ENCODE measurements at places on chromosomes 6 and 20.

DNA sequence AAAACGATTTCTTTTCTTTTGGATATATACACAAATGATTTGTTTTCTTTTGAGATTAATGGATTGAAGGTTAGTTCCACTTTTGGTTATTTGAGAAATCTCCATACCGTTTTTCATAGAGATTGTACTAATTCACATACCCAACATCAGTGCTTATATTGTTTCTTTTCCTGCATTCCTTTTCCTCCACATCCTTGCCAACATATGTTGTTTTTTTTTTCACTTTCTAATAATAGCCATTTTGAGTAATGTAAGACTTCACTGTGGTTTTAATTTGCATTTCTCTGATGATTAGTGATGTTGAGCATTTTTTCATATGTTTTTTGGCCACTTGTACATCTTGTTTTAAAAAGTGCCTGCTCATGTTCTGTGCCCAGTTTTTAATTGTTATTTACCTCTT, 846.4 kb upstream of the EYS start:
- H3K36me3 ChIP-seq = no peaks in the 10 kb centered on the region
- H3K27me3 ChIP-seq = no peaks in the 10 kb centered on the region
- H3K4me3 ChIP-seq = no peak overlapping the region
- no peaks in the 10 kb centered on the region for H3K4me1 ChIP-seq
- no peak overlapping the region for H3K27ac ChIP-seq

DNA sequence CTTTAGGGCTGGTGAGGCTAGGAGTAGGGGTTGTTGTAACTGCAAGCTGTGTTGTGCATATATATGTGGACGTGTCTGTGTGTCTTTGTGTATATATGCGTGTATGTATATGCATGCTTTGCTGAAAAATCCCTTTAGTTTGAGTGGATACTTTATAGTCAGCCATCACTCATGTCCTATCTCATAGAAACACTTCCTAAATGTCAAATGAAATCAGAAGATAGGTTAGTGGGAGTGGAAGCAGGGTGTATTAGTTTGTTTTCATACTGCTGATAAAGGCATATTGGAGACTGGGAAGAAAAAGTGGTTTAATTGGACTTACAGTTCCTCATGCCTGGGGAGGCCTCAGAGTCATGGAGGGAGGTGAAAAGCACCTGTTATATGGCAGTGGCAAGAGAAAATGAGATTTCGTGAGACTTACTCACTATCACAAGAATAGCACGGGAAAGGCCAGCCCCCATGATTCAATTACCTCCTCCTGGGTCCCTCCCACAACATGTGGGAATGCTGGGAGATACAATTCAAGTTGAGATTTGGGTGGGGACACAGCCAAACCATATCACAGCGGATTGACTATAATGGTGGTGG, 131.1 kb downstream of the JARID2 start:
- H3K4me3 ChIP-seq = no peak overlapping the region
- DNase-seq = no peak
- peaks cover 10% of the 10 kb centered on the region for H3K36me3 ChIP-seq
- peaks cover 38% of the 10 kb centered on the region for H3K4me1 ChIP-seq
- no peaks in the 10 kb centered on the region for H3K27me3 ChIP-seq
- H3K27ac ChIP-seq = peak overlapping the region; percentile 40

DNA sequence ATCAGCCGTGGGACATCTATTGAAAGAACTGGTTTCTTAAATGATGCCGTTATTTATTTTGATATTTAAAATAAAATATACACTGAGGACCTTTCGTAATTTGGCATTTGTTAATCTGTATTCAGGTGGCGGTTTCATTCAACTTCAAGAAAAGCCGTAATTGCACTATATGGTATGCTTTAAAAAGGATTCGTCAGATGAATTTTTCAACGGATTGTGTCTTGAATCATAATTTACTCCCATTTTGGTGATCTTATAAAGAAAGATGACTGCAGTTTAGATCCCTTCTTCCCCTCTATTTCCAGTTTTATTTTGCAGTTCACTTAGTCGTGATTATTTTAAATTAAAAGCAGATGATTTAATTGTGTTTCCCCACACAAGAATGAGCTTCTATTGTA, 761 bp downstream of the KLHL32 start:
- H3K4me1 ChIP-seq = no peaks in the 10 kb centered on the region
- no peaks in the 10 kb centered on the region for H3K36me3 ChIP-seq
- H3K27me3 ChIP-seq = peaks cover 68% of the 10 kb centered on the region
- peak overlapping the region; percentile 74 for H3K27ac ChIP-seq

- peak; percentile 16 for DNase-seq
- peaks cover 5% of the 10 kb centered on the region for H3K27me3 ChIP-seq
- no peak overlapping the region for H3K27ac ChIP-seq
- no peak overlapping the region for H3K4me3 ChIP-seq
- peaks cover 21% of the 10 kb centered on the region for H3K4me1 ChIP-seq
- no peaks in the 10 kb centered on the region for H3K36me3 ChIP-seq
Observed at GRCh38 chr20:34240121-34240520, 1.1 kb upstream of the ASIP start.

DNA sequence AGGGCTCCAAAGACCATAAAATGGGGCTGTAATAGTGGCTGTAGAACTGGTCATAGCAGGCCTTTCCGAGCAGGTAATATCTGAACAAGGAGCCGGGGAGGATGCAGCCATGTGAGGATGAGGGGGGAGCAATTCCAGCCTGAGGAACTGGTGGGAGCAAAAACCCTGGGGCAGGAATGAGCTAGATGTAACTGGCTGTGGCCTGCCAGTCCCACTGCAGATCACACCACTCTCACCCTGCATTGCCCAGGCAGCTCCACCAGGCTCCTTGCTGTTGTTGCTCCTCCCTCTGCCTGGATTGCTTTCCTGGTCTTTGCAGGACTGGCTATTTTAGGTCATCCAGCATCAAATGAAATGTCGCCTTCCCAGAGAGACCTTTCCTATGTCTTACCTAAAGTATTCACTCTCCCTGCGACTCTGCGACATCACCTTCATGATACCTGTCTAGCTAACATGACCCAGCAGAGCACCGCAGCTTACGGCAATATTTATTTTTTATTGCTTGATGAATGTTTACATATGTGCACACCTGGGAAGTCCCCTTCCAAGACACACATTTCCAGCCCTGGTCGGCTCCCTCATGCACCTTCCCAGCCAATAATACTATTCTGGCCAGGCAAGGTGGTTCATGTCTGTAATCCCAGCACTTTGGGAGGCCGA, 2.4 kb upstream of the ZFP64 start:
- DNase-seq = no peak
- H3K36me3 ChIP-seq = no peaks in the 10 kb centered on the region
- H3K27me3 ChIP-seq = no peaks in the 10 kb centered on the region
- H3K4me3 ChIP-seq = peak overlapping the region; percentile 45
- peaks cover 8% of the 10 kb centered on the region for H3K4me1 ChIP-seq
